IMR-90 (cell line): ENCODE measurements at places on chromosomes 16 and 17. TPM values are rescaled to one million over a fixed set of nuclear protein-coding genes. Genes with fewer than 3 reads are reported as not detected.
A peak's percentile ranks its signal among the peaks of the same experiment; 100 is the strongest.

Gene AGRP
- total RNA-seq, result not detected in 2 replicates

Gene CCDC200
- total RNA-seq, result not detected in 2 replicates

DNA sequence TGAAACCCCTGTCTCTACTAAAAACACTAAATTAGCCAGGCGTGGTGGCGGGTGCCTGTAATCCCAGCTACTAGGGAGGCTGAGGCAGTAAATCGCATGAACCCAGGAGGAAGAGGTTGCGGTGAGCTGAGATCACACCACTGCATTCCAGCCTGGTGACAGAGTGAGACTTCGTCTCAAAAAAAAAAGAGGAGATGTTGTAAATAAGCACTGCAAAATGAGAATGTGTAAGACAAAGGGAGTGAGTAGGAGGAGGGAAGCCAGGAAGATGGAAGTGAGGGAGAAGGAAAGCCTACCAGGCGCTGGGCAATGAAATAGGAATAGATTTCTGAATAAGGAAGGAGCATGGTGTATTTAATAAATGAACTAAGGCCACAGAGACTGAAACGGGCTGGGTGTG is 8.7 kb upstream of the PRPF8 start:
- DNase-seq, result peak; percentile 44

DNA sequence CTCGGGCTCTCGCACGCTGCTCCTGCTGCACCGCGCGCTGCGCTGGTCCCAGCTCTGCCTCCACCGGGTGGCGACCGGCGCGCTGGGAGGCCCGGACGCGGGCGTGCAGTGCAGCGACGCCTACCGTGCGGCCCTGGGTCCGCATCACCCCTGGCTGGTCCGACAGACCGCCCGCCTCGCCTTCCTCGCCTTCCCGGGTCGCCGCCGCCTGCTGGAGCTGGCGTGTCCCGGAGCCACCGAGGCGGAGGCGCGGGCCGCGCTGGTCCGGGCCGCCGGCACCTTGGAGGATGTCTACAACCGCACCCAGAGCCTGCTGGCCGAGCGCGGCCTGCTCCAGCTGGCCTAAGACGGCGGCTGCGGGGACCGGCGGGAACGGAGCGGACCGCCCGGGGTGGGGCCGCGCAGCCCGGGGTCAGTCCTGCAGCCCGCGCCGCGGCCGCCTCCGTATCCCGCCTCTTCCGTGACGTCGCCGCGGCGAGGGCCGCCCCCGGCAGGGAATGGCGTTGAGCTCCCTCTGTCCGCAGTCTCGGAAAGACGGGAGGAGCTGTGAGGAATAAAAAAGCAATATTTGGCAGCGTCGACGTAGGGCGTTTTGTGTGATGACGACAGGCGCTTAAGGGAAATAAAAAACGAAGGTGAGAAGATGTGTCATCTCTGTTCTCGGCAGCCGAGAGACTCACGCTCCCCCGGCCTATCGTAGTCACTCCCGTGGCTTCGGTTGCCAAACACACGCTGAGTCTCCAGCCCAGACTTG is 1.4 kb downstream of the GLTPD2 start:
- peak; percentile 93 for DNase-seq

- DNase-seq, result no peak
Observed at GRCh38 chr17:63538693-63539595, 11.3 kb upstream of the DCAF7 start.

DNA sequence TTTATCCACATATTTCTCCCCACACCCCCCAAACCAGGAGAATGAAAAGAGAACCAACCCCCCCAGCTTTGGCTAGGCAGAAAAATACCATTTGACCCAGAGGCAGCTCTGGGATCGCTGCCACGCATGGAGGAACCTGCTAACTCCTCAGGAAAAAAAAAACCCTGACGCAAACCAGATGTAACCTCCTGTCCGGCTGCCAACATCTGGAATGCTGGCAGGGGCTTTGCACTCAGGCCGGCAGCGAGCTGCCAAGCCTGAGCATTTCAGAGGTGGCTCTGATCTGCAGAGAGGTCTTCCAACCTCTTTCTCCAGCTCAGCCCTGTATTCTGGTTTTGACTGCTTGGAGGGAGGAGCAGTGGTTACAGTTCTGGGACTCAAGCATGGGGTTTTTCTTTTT is 8.2 kb downstream of the IGFBP4 start:
- DNase-seq, result peak; percentile 91

DNA sequence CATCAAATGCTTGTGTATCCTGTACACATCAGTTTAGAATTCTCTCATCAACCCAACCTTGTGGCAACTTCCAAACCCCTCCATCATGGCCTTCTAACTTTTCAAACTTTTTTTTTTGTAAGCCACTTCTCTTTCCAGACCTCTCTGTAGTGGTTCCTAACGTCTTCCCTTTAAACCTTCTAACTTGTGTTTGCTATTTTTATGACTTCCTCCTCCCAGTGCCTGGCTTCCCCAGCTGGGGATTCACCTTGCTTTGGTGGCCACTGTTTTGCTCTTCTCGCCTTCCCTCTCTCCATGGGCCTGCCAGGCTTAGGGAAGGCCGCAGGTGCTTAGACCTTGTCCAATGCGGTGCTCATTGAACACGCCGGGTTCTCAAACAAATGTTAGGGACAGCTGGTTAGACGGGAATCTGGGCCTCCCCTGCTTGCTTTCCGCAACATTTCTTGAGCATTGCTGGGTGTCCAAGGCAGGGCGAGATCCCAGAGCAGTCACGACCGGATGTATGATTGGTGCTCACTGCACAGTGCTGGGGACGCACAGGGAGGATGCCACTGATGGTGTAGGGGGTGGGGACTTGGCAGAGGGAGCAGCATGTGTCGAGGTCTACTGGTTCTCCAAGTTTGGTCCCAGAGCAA is 1.1 kb upstream of the XYLT2 start:
- DNase-seq, result no peak
